Breast epithelium (tissue), 4 donors: ENCODE measurements at places on chromosomes 3 and 15.

GRCh38 chr3:10392244-10392643 is 71.3 kb upstream of the SEC13 start:
- DNase-seq: no peak

GRCh38 chr15:69659454-69660050 is 206.9 kb downstream of the RPLP1 start:
- DNase-seq: no peak

DNA sequence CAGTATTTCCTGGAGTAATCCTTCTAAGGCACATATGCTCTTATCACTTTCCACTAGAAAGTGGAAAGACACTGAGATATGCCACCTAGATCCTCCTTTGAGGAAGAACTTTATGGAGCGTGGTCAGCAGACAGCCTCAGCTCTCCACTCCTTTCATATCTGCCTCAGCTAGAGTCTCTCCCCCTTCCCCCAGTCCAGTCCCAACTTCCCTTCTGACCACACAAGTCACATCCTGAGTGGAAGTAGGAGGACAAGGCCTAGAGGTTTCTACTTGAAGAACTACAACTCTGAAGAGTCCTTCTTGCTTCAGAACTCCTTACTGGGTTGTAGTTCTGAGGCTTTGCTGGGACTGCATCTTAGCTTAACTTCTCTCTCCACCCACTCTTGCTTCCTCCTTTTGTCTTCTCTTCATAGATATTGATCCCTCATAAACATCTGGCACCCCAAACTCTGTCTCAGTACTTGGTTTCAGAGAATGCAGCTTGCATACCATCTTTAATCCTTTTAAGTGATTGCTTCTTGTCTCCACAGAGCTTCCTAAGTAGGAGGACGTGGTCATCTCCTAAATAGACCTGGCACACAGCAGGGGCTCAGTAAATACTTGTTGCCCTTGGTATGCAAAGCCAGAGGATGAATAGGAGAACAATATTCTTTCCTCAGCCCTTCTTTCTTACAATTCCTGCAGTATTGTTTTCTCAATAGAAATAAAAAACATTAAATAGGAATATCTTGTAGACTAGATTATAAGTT is 109.6 kb downstream of the OXSM start:
- no peak for DNase-seq

DNA sequence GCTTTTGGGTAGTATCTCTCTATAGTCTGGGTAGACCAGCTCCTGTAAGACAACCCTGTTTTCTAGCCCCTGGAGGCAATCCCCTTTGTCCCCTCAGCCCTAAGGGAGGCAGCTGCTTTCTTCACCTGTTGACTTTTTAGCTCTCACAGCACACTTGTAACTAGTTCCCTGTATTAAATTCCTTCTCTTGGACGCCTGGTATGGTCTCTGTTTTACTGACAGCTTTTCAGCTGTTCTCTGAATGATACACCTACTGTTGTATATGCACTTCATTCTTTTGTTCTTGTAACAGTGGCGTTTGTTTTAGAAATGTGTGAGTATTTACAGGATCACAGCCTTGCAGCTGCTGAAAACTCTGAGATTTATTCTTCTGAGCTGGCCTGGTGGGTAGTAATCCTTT is 413.0 kb upstream of the RBMS3 start:
- no peak for DNase-seq

- no peak for DNase-seq
Observed at GRCh38 chr3:46369675-46370132, 1.0 kb upstream of the CCR5 start.

GRCh38 chr15:42155546-42156242 is 742 bp downstream of the PLA2G4F start:
- DNase-seq: no peak
